ENCODE measurements at places on chromosomes 13 and 19. TPM values are rescaled to one million over a fixed set of nuclear protein-coding genes. Genes with fewer than 3 reads are reported as not detected.

- no peak for DNase-seq
These were observed 2660.1 kb upstream of the PCDH20 start for GRCh38 chr13:64075543-64076271.

- DNase-seq: no peak
These were observed 5.4 kb downstream of the ZNF8 start for GRCh38 chr19:58284199-58284598.

DNA sequence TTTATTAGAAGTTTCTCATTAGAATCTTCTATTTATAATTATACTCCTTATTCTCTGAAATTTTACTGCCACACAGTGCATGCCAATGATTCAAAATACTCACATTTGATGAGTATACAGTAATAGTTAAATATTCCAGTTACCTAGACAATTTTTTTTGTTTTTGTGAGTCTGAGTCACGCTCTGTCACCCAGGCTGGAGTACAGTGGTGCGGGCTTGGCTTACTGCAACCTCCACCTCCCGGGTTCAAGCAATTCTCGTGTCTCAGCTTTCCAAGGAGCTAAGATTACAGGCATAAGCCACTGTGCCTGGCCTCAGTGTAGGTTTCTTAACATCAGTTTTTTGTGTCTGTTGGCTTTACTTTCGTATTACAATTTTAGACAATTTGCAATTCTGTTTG, 87.1 kb downstream of the ZNF486 start:
- no peak for DNase-seq

The CYP4F22 gene
- total RNA-seq: 78.3 TPM

DNA sequence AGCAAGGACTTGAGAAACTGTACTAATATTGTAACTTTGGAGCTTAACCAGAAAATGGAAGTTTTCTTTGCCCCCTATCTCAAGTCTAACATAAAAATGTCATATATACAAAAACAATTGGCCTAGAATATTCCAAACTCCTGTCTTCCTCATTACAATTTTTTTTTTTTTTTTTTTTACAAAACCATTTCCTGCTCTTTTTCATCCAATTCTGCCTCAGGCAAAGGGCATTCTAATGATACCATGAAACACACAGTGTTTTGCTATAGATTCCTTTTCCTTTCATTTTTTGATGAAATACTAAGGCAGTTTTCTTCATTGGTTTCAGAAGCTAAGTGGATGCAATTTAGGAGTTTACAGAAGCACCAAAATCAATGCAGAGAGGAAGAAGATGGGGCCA, 119.7 kb downstream of the LHFPL6 start:
- peak; percentile 43 for DNase-seq

- peak; percentile 86 for DNase-seq
These were observed 32.2 kb downstream of the MYO9B start for GRCh38 chr19:17107546-17108452.

The MBD3L3 gene
- total RNA-seq: 9.0 TPM

The THSD1 gene
- total RNA-seq: 0.39 TPM

The KLK1 gene
- 0.68 TPM for total RNA-seq

DNA sequence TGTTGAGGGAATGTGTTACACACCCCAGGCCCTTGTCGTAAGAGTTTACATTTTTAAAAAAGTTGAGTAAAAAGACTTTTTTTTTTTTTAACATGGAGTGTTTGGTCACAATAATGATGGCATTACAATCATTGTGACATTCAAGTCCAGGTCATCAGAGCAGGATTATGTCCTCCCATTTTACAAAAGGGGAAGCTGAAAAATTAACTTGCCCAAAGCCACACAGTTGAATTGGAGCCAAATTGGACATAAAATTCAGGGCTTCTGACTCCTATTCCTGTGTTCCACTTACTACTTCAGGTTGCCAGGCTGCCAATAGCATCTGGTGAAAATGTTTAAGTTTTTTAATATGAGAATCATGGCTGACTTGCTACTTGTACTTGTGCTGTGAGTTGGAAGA, 49.3 kb downstream of the DLEU7 start:
- no peak for DNase-seq

- DNase-seq: no peak
These were observed 30.1 kb downstream of the KLF12 start for GRCh38 chr13:74103970-74104555.

The PEAK3 gene
- not detected for total RNA-seq

- peak; percentile 28 for DNase-seq
These were observed 616 bp downstream of the TSHZ3 start for GRCh38 chr19:31348481-31349159.

- DNase-seq: no peak
These were observed 49.9 kb downstream of the RAB20 start for GRCh38 chr13:110511509-110512181.

- no peak for DNase-seq
These were observed 19.3 kb downstream of the BICRA start for GRCh38 chr19:47628078-47628771.

GRCh38 chr13:34335014-34336007, 517.4 kb downstream of the RFC3 start:
- DNase-seq: no peak

The ITGBL1 gene
- total RNA-seq: 0.64 TPM

The APC2 gene
- total RNA-seq: 1.3 TPM

GRCh38 chr19:53944933-53945332, 17.8 kb upstream of the CACNG8 start:
- no peak for DNase-seq

GRCh38 chr13:54383604-54384003, 1355.0 kb downstream of the OLFM4 start:
- DNase-seq: no peak

GRCh38 chr13:80707000-80707983, 366.4 kb upstream of the SPRY2 start:
- DNase-seq: no peak

The CACNG7 gene
- not detected for total RNA-seq

GRCh38 chr13:107205318-107206104, 637.6 kb upstream of the ARGLU1 start:
- DNase-seq: peak; percentile 76

- peak; percentile 72 for DNase-seq
These were observed 43.7 kb upstream of the ADGRE5 start for GRCh38 chr19:14337510-14337909.

DNA sequence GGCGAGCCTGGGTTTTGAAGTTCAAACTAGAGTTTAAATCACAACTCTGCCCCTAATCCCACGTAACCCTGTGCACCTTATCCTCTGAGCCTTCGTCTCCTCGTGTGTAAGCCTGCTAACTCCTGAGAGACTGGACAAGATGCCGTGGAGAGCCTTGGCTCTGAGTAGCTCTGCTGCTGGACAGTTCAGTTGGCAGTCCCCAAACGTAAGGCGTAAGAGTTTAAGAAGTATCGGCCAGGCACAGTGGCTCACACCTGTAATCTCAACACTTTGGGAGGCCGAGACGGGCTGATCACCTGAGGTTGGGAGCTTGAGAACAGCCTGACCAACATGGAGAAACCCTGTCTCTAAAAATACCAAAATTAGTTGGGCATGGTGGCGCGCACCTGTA, 4.7 kb upstream of the CD79A start:
- no peak for DNase-seq

All from A673 (cell line).